ENCODE measurements at places on chromosomes 11 and 22.

DNA sequence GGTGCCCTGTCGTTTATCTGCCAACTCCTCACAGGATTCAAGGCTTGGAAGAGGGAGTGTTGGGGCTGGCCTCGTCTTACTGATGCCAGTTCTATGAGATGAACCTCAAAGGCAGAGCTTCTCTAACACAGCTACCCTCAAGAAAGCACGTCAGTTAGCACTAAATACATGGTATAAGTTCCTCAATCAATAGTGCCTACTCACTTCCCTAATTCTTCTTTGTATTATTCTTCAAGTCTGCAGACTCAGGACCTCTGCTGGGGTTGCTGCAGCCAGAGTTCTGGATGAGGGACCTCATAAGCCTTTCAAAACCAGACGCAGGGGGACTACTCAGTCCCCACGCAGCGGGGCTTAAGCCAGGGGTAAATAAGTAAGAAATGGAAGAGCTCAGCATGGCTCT lies 118.3 kb downstream of the VPREB1 start:
- DNase-seq, result no peak

DNA sequence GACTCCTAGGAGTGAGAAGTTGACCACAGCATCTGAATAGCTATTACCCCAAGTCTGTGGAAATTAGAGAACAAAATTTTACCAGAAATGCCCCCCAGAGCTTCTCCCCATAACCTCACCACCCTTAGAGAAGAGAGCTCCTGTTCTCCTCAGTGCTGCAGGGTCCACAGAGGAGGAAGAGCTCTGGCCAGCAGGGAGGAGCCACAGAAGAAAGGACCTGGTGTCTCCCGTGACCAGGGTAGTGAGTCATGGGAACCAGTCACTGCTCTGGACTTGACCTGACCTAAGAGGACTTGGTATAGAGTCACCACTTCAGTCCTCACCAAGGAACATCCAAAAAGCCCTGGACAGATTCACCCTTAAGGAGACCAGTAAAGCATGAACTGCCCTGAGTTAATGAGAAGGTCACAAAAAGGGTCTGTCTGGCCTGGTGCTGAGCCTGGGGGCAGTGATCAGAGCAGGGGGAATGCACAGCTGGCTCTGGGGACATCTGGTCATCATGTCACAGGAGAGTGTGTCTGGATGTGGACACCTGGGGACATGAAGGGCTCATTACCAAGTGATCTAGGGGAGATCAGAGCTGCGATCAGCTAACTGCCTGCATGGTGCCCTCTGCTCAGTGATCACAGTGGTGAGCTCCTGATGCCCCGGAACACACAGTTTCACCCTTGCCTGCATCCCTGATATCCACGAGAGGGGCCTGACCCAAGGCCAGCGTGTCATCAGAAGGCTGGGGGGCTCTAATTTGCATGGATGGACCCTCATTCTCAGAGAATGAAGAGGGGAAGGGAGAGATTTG lies 103.3 kb upstream of the TOP3B start:
- DNase-seq, result no peak

- DNase-seq, result no peak
These were observed 423.5 kb upstream of the B3GAT1 start for GRCh38 chr11:134835561-134835960.

GRCh38 chr11:824942-825341 lies 2.8 kb upstream of the CRACR2B start:
- no peak for DNase-seq

DNA sequence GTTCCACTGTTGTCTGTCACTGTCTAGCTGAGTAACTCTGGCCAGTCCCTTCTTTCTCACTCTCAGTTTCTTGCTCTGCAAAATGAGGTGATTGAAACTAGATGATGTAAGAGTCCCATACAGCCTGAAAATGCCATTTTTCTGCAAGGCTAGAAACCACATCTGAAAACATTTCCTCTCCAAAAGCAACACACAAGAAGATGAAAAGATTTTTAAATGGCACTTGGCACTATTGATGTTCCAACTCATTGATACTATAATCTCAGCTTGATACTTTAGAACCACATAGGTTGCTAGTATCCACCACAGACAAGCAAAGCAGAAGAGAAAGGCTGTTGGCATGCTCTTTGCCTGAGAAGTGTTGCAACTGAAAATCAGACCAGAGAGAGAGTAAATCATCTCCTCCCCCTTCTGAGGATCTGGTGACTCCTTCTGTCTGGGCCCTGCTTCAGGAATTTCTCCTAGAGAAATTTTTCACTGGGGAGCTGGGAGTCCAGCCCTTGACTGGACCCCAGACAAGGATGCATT lies 1217.9 kb downstream of the LRRC4C start:
- DNase-seq, result no peak

GRCh38 chr11:96288915-96289314 lies 54.1 kb downstream of the MAML2 start:
- no peak for DNase-seq

DNA sequence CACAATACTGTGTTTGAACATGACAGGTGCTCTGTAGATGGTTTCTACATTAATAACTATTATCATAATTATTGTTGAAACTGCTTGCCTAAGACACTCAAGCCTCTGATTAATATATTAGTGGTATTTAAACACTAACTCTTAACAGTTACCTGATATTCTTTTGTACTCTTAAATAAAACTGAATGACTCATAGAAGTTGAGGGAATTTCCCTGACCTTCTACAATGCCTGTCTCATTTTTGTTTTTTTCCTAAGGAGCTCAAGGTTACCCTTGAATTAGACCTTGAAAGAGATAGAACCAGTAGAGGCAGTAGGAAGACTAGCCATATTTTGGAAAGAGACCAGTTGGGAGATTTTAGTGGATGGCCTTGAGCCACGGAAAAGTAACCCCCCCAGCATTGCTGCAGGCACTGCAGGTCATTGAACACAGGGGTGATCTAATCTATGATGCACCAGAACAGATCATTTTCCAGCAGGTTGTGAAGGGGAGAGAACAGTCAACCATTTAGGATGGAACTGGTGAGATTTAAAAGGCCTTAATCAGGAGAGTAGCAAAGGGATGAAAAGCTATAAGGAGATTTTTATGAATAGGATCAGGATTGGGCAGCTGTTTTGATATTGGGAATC lies 148.3 kb downstream of the PGR start:
- DNase-seq, result no peak

- no peak for DNase-seq
These were observed 53.0 kb downstream of the PARVA start for GRCh38 chr11:12430351-12430750.

GRCh38 chr11:44760917-44761550 lies 34.3 kb downstream of the TSPAN18 start:
- DNase-seq, result peak; percentile 68

- peak; percentile 90 for DNase-seq
These were observed 11.0 kb upstream of the MS4A6A start for GRCh38 chr11:60193687-60194433.

DNA sequence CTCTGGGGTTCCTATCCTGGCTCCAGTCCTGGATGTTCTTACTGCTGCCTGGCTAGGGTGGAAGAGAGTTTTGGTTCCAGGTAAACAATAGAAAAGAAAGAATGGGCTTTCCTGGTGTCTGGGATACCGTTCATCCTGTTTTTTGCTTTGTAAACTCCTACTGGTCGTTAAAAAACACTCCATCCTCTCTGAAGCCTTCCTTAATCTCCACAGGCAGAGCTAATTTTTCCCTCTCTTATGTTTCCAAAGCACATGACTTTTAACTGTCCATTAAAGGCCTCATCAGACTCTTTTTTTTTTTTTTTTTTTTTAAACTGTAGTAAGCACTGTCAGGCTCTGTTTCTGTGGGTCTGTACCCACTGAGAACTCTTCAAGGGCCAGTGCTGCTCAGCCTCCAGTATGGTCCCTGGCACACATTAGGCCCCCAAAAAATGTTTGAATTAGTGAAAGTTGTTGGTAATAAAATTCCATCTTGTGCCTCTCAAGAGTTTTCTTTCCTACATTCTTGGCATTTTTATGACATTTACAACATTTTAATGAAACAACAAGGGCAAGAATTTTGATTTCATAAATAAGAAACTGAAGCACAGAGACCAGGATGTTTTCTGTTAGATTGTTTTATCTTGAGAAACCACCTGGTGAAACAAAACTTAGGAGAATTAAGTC lies 104.2 kb downstream of the TEAD1 start:
- DNase-seq, result no peak

GRCh38 chr11:8252388-8252787 lies 11.3 kb downstream of the LMO1 start:
- no peak for DNase-seq

DNA sequence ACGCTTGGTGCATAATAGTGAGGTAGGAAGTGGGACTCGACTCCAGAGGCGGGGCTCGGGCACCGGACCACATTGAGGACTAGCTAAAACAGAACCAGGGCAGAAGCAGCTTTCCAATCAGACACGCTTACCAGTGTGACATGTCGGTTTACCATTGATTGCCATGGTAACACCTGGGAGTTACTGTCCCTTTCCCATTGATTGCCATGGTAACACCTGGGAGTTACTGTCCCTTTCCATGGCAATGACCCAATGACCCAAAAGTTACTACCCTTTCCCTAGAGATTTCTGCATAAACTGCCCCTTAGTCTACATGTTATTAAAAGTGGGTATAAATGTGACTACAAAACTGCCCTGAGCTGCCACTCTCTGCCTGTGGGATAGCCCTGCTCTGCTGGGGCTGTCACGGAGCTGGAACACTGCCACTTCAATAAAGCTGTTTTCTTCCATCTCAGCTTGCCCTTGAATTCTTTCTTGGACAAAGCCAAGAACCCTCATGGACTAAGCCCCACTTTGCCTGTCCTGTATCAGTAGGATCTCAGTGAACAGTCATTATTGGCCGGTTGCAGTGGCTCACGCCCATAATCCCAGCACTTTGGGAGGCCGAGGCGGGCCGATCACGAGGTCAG lies 77.4 kb upstream of the CRYBB3 start:
- no peak for DNase-seq

DNA sequence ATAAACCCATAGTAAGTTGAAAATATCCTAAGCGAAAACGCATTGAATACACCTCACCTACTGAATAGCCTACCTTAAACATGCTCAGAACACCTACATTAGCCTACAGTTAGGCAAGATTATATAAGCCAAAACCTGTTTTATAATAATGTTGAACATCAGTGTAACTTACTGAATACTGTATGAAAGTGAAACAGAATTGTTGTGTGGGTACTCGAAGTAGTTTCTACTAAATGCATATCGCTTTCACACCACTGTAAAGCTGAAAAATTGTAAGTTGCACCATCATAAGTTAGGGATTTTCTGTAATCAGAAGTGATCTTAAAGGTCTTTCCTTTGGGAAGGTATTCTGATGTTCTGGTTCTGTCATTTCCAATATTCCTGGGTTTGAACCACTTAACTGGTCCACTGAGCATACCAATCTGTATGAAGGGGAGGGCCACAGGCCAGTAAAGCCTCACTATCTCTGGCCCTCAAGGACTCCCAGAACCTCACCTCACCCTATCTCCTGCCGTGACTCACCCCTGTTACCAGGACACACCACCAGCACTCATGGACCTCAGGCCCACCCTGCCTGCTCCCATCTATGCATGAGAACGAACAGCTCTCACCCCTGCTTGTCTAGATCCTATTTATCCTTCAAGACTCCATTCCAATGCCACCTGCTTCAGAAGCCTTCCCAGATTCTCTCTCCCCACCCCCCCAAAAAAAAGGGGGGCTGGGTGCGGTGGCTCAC lies 70.0 kb downstream of the NAT10 start:
- no peak for DNase-seq

- DNase-seq, result no peak
These were observed 52.0 kb upstream of the SHISAL1 start for GRCh38 chr22:44364751-44365130.

DNA sequence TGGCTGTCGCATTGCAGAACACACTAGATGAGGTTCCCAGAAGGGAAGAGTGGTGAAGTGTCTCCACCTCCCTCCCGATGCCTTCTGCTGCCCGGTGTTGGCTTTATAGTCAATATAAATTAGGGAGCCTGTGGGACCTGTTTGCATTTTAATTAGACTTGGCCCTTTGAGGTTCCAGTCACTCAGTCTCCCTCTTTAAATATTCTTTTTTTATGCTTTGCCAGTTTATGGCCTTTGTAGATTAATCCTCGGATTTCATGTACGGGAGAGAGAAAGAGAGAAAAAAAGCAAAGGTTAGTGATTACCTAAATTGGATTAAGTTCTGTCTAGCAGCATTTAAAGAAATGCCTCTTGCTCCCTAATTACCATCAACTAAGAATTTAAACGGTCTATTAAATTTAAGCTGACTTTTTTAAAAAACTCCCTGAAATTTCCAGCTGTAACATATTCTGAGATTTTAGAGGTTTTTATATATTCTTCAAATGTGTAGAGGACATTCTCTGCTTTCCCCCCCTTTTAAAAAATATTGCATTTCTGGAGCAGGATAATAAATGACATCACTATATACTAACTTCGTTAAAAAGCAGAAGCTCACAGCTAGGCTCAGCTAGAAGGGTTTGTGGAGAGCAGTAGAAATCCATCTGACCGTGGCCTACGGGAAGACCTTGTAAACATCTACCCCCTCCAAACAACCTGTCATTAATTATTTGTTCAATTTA lies 84.4 kb downstream of the PRR5L start:
- DNase-seq, result peak; percentile 56

DNA sequence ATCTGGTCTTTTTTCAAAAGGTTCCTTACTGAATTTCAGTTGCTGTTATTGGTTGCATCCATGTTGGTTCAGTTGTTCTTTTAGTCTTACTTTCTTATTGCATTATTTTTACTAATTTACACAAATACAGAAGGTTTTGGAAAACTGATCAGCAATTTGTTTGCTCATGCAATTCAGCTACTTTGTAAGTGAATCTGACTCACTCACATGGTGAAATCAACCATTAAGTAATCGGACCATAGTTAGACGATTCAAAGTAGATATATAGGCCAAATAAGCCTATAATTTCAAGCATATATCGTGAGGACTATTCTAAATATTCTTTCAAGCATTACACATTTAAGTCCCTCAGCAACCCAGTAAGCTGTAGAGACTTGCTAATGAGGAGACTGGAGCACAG lies 41.7 kb downstream of the CCDC83 start:
- no peak for DNase-seq

DNA sequence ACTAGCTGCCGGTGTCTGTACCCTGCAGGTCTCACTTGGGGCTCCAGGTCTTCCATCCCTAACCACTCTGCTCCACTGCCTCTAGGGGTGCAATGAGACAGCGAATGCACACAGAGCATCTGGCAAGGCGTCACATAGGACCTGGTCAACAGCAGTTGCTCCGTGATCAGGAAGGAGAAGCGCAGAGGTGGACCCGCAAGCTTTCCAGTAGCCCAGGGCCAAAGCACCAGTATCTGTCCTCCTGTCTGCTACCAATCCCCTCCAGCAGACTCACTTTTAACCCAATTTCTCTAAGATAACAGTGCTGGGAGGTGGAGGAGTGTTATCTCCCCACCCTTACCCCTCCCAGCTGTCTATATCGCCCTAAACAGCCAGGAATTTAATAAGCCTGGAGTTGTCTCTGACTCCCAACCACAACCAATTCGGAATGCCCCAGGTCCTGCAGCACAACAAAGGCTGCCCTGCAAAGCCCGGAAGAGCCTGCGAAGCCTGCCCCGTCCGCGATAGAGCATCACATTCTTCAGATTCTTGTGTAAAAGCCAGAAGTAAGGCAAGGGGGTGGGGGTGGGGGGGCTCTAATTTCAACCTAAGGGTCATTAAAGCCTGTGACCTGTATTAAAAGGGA lies 19.3 kb downstream of the MYH9 start:
- peak; percentile 80 for DNase-seq

Data from HAP-1 (cell line).